ENCODE measurements at places on chromosomes 7 and 10.

- no peak for DNase-seq
Observed at GRCh38 chr10:100362570-100363496, 15.8 kb downstream of the SCD start.

DNA sequence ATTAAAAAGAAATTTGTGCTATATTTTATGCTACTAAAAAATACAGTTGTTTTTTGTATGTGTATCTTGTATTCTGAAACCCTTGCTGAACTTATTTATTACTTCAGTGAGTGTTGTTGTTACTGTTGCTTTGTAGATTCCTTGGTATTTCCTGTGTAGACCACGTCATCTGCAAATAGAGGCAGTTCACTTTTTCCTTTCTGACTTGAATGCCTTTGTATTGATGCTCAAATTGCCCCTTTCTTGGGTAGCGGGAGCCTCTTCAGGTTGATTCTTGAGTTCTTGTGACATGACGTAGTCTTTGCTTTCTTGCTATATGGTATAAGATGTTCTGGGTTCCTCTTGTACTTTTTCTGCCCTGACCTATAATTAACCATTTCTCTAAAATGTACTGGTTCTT lies 504.1 kb downstream of the SDK1 start:
- DNase-seq, result no peak

DNA sequence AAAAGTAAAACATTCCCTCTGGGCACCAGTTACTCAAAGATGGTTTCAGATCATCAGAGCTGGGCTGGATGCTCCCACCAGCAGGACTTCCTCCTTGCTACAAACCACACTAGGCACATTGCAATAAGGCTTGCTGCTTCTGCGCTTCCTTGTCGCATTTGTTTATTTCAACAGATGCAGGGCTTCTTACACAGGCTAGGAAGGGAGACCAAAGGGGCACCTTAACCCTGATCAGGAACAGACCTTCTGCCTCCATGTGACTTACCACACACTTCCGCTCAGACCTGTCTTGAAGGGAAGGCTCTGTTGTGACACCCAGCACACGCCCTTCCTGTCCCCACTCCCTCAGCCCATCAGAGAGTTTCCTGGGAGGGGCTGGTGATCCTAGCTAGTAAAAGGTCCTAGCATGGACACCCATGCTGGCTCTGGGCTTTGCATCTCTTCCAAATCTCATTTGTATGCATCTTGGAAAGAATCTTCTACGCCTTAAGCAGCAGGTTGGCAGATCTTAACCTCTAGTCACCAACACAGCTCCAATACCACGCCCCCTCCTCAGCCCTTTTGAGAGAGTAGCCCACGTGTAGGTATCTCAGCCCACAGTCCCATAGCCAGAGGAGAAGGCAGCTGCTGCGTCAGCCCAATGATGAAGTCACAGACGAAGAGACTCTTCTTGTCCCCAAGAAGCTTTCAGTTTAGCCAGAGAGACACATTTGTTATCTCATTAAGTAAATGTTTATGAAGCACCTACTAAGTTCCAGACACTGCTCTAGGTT lies 47.1 kb upstream of the SVIL start:
- DNase-seq, result no peak

DNA sequence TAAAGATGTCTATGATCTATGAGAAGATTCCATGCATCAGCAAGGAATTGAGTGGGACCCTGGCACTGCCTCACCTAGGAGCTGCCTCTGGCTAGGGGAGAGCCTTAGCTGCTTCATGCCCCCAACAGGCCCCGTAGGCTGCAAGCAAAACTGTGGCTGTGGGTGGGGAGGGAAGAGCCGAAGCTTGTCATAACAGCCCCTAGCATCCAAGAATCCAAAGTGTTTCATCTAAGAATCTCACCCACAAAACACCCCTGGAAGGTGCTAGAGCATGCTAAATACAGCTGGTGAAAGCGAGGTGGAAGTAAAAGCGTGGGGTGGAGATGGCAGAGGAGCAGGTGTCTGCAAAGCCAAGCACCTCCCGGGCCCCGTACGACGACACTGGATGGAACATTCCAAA lies 87.5 kb upstream of the C1QL3 start:
- no peak for DNase-seq

- no peak for DNase-seq
Observed at GRCh38 chr10:30080161-30080560, 20.8 kb upstream of the JCAD start.

DNA sequence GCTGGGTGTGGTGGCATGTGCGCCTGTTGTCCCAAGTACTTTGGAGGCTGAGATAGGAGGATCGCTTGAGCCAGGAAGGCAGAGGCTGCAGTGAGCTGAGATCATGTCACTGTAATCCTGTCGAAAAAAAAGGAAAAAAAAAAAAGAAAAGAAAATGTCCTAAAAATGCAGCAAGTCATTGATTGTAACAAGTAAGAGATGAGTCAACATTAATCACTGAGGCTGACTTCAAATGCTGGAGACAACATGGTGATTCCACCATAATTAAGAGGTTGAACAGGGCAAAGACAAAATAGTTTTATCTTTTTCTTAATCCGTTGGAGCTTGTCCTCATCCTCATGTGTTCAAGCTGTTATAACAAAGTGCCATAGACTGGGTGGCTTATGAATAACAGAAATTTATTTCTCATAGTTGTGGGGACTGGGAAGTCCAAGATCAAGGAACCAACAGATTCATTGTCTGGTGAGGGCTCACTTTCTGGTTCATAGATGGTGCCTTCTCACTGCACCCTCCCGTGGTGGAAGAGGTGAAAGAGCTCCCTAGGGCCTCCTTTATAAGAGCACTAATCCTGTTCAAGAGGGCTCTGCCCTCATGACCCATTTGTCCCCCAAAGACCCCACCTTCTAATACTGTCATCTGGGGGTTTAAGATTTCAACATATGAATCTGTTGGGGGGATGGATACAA lies 60.3 kb downstream of the TBXAS1 start:
- no peak for DNase-seq

- DNase-seq, result no peak
Observed at GRCh38 chr10:74056050-74056818, 58.3 kb downstream of the VCL start.

- DNase-seq, result no peak
Observed at GRCh38 chr10:24333736-24334135, 124.8 kb downstream of the KIAA1217 start.

- no peak for DNase-seq
Observed at GRCh38 chr7:150388709-150389531, 9.8 kb downstream of the ZNF775 start.

DNA sequence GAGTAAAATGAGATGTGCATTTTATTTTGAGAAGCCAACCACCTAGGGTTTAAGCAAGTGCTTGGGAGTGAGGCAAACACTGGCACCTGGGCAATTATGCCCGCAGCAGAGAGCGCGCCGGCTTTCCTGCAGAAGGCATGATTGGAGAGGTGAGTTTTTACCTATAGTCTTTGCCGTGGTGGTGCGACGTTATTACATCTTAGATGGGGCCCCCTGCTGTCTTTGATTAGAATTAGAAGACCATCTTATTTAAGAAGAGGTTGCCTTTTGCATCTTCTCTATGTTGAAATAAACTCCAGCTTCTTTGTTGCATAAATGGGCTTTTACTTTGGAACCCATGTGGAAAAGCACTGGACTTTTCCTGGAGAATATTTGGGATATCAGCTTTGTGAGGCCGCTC lies 409.5 kb downstream of the GLRX3 start:
- no peak for DNase-seq

DNA sequence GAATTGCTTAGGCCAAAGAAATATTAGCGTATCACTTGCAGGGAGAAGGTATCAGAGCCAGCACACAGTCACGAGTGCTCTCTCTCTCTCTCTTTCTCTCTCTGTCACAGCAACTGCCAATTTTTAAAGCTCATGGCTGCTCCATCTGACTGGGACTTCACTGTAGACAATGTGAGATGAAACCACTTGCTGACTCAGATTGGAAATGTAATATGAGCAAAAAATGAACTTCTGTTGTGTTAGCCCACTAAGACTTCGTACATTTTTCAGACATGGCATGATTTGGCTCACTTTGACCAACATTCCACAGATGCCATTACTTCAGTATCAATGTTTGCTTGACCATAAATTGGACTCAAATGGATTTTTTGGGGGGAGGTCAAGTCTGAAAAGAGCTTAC lies 68.1 kb downstream of the DGKB start:
- DNase-seq, result no peak

GRCh38 chr10:580778-581177 lies 108.7 kb downstream of the DIP2C start:
- no peak for DNase-seq

DNA sequence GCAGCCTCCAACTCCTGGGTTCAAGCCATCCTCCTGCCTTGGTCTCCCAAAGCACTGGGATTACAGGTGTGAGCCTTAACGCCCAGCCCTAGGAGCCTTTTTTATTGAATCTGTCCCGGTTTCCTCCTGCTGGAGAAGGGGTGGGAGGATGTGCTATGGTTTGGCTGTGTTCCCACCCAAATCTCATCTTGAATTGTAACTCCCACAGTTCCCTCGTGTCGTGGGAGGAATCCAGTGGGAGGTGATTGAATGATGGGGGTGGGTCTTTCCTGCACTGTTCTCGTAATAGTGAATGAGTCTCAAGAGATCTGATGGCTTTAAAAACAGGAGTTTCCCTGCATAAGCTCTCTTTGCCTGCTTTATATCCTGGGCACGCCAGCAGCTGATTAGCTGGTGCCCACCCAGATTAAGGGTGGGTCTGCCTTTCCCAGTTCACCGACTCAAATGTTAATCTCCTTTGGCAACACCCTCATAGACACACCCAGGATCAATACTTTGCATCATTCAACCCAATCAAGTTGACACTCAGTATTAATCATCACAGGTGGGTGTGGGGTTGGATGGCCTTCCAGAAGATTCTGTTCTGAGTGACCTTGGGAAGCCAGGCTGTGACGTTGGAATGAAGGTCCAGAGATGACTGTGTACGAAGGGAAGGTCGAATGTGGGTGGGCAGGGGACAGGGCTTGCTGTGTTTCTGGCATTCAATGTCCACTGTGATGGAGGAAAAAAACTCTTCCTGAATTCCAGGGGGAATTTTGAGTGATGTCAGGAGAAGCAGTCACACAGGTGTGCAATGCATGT lies 33.8 kb upstream of the CUX1 start:
- DNase-seq, result no peak

GRCh38 chr10:96585736-96586418 lies 935 bp downstream of the TM9SF3 start:
- DNase-seq, result no peak

DNA sequence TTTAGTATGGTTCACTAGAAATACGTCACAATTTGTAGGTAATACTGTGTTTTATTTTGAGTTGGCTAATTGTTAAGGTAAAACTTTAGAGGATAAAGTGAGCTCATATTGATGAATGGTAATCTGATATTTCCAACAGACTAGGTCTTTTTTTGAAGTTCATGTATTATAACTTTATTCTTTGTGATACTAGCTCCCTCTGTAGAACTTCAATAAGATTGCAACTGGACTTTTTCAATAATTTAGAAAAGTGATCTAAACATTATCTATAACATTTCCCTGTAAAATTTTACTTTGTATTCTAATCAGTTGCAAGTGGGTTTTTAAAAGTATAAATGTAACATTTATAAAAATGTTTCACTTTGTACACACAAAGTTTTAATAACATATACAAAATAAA lies 83.5 kb downstream of the ADK start:
- no peak for DNase-seq

DNA sequence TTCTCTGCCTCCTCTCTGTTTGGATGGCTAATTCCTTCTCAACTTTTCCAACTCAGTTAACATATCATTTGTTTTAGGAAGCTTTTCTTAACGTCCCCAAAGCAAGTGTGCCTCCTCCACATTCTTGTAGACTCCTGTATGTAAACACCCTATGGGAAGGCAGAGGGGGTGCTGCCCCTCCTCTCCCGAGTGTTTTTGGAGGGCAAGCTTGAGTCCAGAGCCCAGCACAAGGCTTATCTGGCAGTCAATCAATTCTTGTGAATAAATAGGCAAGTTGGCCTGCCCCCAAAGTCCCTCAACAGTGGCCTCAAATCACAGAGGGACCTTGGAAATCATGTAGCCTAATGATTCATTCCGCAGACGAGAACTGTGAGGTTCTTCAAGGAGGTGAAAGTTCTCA lies 305.6 kb downstream of the RPS24 start:
- no peak for DNase-seq

- peak; percentile 29 for DNase-seq
Observed at GRCh38 chr10:75234017-75234682, 1.6 kb downstream of the COMTD1 start.

- no peak for DNase-seq
Observed at GRCh38 chr7:120981888-120982615, 6.5 kb upstream of the CPED1 start.

- DNase-seq, result no peak
Observed at GRCh38 chr10:86065711-86066251, 300.8 kb downstream of the GRID1 start.

DNA sequence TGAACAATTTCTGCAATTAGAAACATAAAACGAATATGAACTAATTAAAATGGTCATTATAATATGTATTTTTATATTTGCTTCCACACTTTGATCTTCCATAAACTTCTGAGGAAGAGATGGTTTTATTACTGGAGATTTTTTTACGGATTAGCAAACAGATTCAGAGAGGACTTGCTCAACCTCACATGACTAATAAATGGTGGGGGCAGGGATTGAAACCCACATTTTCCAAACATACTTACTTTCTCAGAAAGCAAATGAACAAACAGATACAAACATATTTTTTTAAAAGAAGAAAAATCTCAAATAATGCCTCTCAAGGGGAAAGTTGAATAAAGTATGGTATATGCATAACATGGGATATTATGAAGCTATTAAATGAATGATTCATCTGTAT lies 18.3 kb downstream of the ANKMY2 start:
- DNase-seq, result no peak

GRCh38 chr10:131109726-131110125 lies 201.8 kb downstream of the TCERG1L start:
- no peak for DNase-seq

DNA sequence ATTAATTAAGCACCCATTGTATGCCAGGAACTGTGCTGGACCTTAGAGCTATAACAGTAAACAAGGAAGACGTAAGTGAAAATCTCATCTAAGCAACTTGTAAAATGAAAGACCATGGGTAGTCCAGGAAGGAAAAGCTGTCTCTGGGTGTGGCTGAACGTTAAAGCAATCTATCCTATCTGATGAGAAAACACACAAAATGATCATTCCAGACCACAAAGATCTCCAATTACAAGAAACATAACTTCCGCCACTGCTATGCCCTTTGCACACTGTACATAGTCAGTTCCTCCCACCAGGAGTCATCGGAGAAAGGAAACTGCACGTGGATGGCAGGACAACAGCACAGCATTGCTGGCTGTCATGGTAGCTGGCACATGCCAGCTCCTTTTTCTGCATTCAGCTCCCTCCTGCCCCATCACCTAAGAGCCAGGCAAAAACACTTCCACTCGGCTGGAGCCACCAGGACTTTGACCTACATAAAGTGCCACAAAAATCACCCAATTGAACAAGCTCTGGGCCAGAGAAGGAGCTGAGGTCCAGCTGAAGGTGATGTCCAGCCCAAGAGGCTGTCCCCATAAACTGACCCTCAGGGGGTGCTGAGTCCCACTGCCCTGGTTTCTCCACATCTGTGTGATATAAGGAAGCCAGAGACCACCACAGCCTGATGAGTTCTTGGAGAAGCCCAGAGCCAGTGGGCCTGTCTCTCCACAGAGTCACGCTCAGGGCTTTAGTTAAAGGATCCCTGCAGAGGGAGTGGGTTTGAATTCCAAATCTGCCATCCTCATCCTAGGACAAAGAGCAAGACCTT lies 56.4 kb downstream of the STEAP1B start:
- peak; percentile 49 for DNase-seq
